Left renal cortex interstitium (tissue), 4 donors: ENCODE measurements at places on chromosomes 6 and 20. TPM values are rescaled to one million over a fixed set of nuclear protein-coding genes. Genes with fewer than 3 reads are reported as not detected.

TCF21 gene
- 208 TPM for polyA plus RNA-seq

CRISP2 gene
- 0.16 TPM for polyA plus RNA-seq

BCAS4 gene
- 5.1 TPM for polyA plus RNA-seq

CD24 gene
- polyA plus RNA-seq = 856 TPM

SPO11 gene
- not detected for polyA plus RNA-seq

BEND3 gene
- 9.8 TPM for polyA plus RNA-seq

AVP gene
- not detected for polyA plus RNA-seq

ADGRF1 gene
- 46.8 TPM for polyA plus RNA-seq

DNAAF9 gene
- polyA plus RNA-seq = 35.9 TPM

- DNase-seq = no peak
Measured at GRCh38 chr20:47740121-47740861, 45.0 kb downstream of the SULF2 start.

GRCh38 chr6:167712731-167713475 lies 113.8 kb upstream of the AFDN start:
- DNase-seq = no peak

GRCh38 chr6:170473301-170473717 lies 79.8 kb downstream of the PSMB1 start:
- no peak for DNase-seq

DNA sequence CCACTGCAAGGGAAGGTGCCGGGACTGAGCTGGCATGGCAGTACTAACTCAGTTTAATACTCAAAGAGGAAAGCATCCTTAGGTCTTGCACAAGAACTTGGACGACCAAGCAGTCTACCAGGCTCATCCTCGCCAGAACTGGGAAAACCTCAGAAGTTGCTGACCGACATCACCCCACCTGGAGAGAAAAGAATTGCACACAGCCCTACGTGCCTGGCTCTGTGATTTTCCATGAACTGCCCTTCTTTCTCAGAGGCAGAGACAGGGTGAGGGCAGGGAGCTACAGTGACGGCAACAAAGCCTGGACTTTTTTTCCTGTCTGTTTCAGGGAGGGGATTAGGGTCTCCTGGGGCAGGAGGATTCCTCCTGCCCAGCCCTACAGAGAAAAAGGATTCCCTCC lies 8.0 kb downstream of the JAG1 start:
- DNase-seq = no peak

DNA sequence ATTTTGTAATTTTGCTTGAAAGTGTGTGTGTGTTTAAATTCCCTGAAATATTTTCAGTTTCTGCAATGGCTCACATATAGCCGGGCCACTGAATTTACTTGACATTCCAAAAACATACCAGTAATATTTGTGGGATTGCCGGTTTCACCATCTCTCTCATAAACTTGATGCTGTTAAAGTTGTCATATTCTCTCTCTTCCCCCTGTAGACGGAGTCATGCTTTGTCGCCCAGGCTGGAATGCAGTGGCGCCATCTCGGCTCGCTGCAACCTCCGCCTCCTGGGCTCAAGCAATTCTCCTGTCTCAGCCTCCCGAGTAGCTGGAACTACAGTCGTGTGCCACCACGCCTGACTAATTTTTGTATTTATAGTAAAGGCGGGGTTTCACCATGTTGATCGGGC lies 122.1 kb downstream of the TIAM2 start:
- DNase-seq = no peak

- no peak for DNase-seq
Measured at GRCh38 chr6:122563364-122564052, 46.7 kb upstream of the PKIB start.

DNA sequence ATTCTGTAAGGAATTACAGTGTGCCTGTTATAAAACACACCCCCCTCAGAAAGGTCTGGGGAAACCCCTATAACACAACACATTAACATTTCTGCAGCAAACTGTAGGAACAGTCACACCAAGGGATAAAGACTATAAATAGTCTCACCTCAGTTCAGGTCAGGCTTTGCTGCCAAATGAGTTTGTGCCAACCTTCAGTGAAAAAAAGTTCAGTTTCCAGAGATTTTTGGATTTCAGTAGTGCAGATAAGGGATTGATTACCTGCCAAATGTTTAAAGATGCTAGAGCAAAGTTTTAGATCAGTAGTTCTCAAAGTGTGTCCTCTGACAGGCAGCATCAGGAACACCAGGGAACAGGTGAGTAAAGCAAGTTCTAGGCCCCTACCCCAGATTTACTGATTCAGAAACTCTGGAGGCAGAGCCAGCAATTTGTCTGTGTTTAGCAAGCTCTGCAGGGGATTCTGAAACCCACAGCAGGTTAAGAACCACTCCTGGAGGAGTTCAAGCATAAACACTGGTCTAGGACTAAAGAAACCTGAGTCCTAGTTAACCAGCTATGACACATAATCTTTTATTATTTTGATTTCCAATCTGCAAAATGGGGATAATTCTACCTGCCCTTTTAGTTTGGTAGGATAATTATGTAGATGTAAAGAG lies 111.0 kb downstream of the RCAN2 start:
- DNase-seq = no peak

- no peak for DNase-seq
Measured at GRCh38 chr20:625360-625932, 15.3 kb upstream of the TCF15 start.

DNA sequence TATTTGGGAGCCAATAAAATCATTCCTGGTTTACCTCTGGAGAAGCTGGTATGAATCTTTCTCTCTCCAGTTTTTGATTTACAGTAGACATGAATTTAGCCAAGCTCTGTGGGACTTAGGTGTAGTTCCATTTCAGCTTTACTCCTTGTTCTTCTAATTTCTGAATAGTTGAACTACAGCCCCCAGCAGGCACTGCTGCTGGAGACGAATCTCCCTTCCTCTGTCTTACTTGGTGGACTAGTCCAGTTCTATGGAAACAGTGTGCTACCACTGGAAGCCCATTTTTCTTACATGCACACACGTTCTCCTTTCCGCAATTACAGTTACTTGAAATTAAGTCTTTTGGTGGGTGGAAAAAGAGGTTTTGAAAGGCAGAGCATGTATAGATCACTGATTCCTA lies 42.3 kb downstream of the RALGAPB start:
- no peak for DNase-seq

- no peak for DNase-seq
Measured at GRCh38 chr6:106446983-106447382, 86.5 kb downstream of the CRYBG1 start.

DNA sequence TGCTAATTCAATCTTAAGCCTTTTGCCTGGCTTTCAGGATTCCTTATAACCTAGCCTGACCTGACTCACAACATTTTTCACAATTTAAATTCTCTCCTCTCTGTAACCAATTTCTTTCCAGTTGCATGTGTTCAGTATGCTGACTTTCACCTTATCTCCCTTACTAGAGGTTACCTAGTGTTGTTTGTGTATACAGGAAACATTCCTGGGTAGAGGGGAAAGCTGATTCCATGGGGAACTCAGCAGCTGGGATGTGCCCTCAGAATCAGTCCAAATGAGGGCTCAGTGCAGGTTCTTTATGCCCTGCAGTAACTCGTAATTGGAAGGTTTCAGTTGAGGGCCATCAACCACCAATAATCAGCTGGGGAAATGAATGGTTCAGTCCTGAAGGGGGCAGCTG lies 18.5 kb downstream of the PKIB start:
- DNase-seq = no peak

- DNase-seq = no peak
Measured at GRCh38 chr20:19688031-19688806, 69.8 kb upstream of the RIN2 start.

- no peak for DNase-seq
Measured at GRCh38 chr6:73505142-73505541, 15.7 kb downstream of the EEF1A1 start.

DNA sequence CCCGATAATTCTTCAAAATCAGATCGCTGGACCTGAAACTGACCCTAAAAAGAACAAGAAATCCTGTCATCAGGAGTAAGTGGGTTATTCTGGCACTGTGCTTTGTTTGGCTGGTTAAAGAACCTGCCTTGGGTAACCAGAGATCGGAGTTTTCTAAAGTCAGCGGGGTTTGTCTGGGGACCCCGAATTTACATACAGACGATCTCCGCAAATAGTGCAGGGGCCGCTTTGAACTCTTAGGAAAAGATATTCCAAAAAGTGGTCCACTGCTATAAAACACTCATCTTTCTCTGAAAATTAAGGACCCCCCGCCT lies 33.0 kb upstream of the BTN3A2 start:
- DNase-seq = no peak

DNA sequence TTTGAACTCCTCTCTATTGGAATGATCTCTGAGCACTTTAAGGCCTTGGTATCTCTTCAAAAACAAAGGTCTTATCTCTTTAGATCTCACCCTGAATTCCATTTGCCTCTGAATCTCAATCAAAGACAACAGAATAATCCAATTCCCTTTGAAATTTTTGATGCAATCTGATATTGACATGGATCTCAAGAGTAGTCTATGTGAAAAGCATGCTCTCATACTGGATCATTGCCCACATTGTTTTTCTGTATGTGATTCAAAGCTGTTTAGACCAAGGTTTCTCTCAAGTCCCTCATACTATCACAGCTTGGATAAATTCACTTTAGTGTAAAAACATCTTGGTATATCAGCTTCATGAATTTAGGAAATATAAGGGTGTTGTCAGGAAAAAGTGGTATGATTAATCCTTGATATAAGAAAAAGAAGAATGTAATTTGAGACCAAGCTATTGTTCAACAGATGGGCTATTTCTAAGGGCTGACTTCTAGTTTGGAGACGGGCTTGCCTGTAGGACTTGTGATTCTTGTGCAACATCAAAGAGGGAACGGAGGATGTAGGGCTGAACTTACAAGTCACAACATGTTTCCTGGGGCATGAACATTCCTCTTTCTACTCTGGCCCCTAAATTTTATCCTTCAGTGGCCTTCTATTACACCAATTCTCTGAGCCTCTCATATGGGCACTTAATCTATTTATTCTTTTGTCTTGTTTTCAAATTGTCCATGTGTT lies 77.9 kb upstream of the CITED2 start:
- DNase-seq = no peak

DNA sequence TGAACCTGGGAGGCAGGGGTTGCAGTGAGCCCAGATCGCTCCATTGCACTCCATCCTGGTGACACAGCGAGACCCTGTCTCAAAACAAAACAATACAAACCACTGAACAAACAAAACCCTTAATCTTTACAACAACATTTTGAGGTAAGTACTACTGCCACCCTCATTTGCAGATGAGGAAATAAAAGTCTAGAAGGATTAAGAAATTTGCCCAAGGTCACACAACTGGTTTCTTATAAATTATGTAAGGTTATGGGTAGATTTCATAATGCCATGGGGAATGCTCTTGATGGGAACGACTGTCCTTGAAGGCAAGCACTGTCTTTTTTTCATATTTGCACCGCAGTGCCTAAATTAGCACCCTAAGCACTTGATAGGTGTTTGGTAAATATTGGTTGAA lies 13.8 kb upstream of the B4GALT5 start:
- no peak for DNase-seq

DNA sequence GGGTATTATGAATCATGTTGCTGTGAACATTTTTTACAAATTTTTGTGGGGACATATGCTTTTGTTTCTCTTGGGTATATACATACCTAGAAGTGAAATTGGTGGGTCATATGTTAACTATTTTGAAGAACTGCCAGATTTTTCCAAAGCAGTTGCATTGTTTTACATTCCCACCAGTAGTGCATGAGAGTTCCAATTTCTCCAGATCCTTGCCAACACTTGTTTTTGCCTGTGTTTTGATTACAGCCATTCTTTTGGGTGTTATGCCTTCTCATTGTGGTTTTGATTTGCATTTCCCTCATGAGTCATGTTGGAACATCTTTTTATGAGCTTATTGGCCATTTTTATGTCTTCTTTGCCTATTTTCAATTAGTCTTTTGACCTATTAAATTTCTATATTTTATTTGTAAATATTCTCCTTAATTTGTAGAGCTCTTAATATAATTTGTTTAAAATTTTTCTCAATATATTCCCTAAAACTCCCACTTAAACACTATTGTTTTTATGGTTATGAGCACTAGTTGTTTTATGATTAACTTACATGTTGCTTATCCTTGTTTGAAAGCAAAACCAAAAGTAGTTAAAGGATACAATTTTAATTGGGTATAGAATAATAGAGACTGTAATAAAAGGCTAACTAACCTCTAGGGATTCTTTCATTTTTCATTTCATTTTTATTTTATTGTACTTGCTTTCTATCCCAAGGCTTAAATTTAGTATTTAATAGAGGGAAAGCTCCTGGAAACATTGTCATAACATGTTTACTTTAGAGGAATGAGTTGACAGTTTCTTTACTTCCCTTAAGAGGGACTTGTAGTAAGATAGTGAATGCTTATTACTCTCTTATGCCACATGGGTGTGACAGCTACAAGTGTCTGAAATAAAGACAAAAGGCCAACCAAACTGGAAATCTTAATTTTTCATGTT lies 5.5 kb downstream of the UBR2 start:
- DNase-seq = no peak

GRCh38 chr6:129306826-129307225 lies 403.2 kb downstream of the ARHGAP18 start:
- DNase-seq = no peak
